ENCODE measurements at places on chromosomes 1 and 21.

- DNase-seq, result no peak
Measured at GRCh38 chr21:42471206-42471605, 24.8 kb downstream of the RSPH1 start.

DNA sequence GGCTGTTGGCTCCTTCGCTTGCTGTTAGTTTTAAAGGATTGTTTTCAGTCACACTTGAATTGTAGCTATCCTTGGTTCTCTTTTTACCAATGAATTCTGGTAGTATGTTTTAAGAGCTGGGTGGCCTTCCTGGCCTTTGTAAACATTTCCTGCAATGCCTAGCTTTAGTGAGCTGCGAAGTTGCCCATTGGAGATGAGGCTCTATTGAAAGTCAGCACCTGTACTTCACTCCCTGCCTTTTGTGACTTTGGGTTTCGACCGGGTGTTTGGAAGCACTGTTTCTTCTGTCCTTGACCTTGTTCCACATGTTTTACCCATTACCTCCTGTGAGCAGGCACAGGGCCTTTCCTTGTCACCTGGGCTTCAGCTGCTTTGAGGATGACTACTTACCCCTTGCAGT lies 64.7 kb downstream of the DYRK1A start:
- DNase-seq, result no peak

DNA sequence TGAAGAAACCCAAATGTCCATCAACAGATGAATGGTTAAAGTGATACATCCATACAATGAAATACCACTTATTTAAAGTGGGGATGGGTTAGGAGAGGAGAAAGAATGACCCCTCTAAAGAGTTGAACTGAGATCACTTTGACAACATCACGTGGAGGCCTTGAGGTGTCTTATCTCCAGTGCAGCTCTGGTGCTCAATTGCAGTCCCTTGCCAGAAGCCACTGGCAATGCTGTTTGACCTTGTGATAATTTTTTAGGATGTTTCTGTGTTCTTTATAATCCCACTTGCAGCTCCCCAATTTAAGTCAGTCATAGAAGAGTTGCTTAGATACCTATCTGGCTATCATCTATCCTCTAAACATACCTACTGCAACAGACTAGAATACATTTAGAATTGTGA lies 167.6 kb downstream of the ZNF648 start:
- DNase-seq, result no peak

DNA sequence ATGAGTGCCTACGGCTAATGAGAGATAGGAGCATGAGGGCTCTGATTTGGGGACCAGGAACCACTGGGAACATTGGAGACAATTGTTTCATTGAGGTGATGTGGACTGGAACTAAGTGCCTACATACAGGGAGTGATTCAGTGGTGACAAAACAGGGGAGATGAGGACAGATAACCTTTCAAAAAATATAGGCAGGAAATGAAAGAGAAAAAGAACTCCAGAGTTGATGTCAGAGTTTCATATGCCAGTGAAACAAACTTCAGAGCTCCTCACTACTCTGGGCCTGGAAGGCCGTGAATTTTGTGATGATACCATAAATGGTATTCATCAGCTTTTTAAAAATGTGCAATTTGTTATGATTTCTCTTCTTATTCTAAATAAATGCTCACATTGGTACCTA lies 39.3 kb downstream of the FASLG start:
- no peak for DNase-seq

GRCh38 chr1:16938351-16939321 lies 16.9 kb downstream of the CROCC start:
- no peak for DNase-seq

DNA sequence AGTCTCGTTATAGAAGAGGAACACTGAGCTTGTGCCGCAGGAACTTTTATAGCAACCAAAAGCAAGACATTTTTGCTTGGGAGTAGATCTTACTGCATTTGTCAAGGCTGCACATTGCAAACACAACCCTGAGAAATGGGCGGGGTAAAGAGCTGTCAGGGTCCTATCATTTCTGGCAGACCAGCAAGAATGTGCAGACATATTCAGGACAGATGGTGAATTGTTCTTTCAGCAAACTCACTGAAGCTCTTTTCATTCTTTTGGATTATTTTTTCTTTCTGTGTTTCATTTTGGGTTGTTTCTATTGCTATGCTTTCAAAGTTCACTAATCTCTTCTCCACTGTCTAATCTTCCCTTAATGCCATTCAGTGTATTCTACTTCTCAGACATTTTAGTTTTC lies 5.1 kb upstream of the ACTN2 start:
- DNase-seq, result no peak

Measured in GM12891 (cell line).